GM12864 (cell line): ENCODE measurements at places on chromosomes 1 and 21.

GRCh38 chr1:63789856-63790605 is 16.2 kb downstream of the ROR1 start:
- no peak for DNase-seq

DNA sequence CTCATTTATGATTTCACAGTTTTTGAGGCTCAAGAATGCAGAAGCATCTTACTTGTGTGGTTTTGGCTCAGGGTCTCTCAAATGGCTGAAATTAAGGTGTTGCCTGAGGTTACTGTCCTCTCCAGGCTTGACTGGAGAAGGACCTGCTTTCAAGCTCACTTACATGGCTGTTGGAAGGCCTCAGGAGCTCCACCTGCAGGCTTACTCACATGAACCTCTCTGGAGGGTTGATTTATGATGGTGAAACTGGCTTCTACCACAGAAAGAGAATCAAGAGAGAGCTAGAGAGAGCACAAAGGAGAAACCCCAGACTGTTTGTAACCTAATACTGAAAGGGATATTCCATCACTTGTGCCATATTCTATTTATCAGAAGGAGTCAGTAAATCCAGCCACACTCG is 6.2 kb upstream of the KCNK2 start:
- DNase-seq = peak; percentile 8

DNA sequence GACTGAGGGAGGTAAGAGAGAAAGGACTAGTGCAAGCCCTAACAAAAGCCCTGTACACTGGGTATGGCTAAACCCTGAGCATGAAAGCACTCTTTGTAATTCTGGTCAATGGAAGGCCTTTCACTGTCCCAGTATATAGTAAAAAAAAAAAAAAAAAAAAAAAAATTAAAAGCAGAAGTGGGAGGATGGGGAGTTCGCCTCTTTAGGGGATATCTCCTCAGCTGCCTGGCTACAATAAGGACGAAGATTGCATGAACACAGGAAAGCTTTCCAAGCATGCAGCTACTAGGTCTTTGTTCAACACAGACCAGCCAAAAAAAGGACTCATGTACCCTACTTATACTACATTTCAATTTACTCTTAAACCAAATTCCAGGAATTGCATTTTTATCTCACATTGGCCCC is 59.1 kb downstream of the EIF4G3 start:
- no peak for DNase-seq

- DNase-seq = no peak
Measured at GRCh38 chr1:119329541-119330461, 38.8 kb upstream of the HAO2 start.

GRCh38 chr1:20662110-20662475 is 924 bp upstream of the DDOST start:
- DNase-seq = no peak

DNA sequence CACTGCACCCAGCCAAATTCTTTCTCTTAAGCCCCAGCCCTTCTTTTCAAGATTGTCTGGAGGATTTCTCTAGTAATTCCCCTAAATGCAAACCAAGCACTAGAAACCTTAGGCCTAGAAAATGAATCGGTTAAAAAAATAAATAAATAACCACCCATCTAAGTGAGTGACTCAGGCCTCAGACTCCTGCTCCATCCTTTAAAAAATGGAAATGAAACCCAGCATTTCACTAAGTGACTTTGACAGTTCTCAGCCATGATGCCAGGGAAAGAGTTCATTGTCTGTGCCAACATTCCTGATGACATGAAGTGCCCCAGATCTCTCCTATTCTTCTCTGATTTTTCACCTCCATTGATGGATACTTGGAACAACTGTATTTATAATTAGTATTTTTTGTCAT is 415.2 kb upstream of the DAB1 start:
- no peak for DNase-seq

- peak; percentile 63 for DNase-seq
Measured at GRCh38 chr21:42609811-42610210, 43.6 kb upstream of the PDE9A start.

- DNase-seq = no peak
Measured at GRCh38 chr1:177229781-177230180, 59.0 kb downstream of the BRINP2 start.

DNA sequence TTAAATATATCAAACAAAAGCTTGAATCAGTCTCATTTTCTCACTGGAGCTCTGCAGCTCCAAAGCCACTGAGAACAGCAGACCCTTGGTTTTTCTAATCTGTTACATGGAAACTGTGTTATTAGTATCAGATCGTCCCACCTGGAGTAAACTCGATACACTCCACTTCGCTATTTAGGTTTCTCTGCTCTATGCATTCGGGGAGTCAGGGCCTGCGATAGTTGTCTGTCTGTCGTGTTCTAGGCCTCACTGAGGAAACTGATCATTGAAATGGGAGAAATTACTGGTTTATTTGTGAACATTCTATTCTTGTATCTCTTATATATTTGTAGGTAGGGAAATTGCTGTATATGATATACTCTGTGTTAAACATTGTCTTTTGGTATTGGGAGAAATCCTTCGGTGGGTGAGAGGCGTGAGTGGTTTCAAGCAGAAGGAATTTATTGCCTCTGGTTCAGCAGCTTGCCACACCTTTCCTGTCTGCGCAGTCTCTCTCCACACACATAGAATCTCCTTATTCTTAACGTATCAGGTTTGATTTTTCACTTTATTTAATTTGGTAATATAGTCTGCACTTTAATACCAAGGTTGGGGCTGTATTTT is 8.5 kb downstream of the PRDM2 start:
- no peak for DNase-seq

DNA sequence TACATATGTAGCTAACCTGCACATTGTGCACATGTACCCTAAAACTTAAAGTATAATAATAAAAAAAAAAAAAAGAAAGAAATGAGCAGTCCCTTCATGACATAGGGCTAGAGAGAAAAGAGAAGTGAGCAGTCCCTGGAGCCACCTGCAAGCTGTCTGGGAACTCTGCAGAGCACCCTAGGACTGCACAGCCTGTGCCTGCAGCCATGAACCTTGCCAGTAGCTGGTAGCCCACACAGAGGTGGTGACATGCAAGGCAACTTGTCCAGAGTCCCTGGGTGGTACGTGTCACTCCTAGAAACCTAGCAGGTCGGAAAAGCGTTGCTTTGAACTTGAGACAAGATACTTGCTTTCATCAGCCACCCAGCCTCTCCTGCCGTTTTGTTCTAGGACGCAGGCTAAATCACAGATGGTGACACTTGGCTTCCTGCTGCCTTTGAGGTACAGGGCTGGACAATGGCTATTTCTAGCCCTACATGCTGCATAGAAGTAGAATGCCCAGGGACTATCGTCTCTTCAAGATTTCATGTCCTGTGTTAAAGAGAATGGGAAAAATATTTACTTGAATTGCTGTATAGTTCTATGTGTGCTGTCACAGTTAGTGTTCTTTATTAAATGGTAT is 260.9 kb downstream of the LTN1 start:
- DNase-seq = no peak

DNA sequence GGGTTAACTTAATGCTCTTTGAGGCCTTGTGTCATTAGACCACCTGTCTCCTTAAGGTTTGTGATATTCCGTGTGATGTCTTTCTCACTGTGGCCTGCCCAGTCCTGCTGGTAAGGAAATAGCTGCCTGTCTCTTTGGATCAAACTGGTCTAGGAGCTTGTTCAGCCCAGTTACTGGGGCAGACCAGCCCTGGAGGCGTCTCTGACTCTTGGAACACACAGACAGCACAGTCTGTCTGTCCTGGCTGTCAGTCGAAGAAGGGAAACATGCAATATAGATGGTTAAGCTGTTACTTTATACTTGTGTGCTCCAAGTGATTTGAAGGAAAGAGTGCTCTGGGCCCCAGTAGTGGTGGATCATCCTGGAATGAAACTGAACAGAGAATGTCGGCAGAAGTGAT is 20.4 kb downstream of the PBX1 start:
- no peak for DNase-seq

GRCh38 chr1:165759095-165759494 is 9.6 kb downstream of the TMCO1 start:
- DNase-seq = no peak

DNA sequence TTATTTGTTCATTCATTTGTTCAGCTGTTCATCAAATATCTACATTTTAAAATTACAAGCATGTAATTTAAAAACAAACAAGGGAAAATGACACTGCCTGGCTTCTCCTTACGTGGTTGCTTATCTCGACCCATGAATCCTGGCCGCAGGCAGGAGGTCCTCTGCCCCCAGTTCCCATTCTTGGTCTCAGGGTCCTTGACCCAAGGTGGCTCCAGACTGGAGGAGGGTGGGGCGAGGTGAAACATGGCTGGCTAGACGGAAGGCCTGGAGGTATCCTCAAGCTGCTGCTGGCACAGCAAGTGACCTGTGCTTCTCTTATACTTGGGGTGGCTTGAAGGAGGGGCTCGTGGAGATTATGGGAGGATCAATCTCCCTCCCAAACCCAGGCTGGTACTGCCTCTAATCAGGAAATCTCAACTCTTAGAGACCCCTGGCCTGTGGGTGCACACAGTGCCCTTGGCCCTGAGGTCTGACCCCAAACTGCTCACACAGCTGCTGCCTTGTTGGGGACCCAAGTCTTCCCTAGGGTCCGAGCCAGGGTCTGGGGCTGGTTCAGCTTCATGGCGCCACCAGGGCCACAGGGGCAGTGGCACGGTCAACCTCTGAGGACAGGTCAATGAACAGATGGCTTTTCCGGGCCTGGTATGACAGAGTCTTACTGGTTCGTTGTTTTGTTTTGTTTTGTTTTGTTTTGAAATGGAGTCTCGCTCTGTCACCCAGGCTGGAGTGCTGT is 63.7 kb downstream of the SCCPDH start:
- no peak for DNase-seq

- DNase-seq = no peak
Measured at GRCh38 chr21:39184050-39184980, 1.1 kb upstream of the PSMG1 start.
